Dermis microvascular lymphatic vessel endothelial cell (primary cell): ENCODE measurements at places on chromosomes 5 and 9. TPM values are rescaled to one million over a fixed set of nuclear protein-coding genes. Genes with fewer than 3 reads are reported as not detected.

GRCh38 chr9:126975327-126976220 lies 61.0 kb downstream of the RALGPS1 start:
- DNase-seq = no peak

- no peak for DNase-seq
Measured at GRCh38 chr5:169646856-169647255, 9.8 kb downstream of the DOCK2 start.

DNA sequence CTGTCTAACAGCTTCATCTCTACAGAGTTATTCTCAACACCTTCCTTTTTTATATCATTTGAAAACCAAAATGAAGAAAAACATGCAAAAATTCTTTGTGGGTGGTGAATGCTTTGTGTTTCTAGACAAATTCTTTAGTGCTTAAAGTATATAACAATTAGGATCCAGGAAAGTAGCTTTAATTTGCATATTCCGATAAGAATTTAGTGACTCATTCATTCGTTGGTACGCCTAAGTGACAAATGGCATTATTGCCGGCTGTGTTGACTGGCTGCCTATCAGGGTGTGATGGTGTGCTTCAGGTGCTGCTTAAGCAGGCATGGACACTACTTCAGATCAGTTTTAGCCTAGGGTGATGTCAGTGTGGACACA lies 35.2 kb downstream of the LMNB1 start:
- no peak for DNase-seq

- DNase-seq = no peak
Measured at GRCh38 chr9:22343218-22343611, 103.4 kb upstream of the DMRTA1 start.

DNA sequence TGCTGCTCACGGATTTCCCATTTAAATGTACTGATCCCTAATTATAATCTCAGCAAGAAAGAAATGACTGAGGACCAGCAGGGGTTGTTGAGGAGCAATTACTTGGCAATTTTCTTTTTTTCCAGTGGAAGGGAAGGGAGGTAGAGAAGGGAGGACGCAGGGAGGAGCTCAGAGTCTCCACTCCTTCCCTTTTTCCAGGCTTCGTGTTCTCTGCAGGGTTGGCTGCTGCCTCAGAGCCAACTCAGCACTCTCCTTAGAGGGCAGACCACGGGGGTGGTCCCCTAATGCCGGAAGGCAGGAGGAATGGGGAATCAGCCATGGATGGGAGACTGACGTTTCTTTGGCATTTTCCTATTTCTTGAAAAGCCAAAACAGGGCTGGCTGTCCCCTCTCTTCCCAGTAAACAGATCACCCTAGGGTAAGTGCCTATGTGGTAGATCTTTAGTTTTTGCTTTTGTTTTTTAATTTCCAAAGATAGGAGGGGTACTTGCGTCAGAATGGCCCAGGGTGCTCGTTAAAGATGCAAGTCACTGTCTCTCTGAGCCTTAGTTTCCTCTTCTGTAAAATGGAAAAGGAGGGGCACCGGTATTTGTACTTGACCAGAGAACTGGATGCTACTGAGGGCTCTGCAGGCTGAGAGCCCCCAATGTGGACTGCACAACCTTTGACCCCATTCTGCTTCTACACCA lies 39.6 kb upstream of the LCP2 start:
- DNase-seq = no peak

- DNase-seq = no peak
Measured at GRCh38 chr5:133406977-133407632, 205.2 kb downstream of the FSTL4 start.

DNA sequence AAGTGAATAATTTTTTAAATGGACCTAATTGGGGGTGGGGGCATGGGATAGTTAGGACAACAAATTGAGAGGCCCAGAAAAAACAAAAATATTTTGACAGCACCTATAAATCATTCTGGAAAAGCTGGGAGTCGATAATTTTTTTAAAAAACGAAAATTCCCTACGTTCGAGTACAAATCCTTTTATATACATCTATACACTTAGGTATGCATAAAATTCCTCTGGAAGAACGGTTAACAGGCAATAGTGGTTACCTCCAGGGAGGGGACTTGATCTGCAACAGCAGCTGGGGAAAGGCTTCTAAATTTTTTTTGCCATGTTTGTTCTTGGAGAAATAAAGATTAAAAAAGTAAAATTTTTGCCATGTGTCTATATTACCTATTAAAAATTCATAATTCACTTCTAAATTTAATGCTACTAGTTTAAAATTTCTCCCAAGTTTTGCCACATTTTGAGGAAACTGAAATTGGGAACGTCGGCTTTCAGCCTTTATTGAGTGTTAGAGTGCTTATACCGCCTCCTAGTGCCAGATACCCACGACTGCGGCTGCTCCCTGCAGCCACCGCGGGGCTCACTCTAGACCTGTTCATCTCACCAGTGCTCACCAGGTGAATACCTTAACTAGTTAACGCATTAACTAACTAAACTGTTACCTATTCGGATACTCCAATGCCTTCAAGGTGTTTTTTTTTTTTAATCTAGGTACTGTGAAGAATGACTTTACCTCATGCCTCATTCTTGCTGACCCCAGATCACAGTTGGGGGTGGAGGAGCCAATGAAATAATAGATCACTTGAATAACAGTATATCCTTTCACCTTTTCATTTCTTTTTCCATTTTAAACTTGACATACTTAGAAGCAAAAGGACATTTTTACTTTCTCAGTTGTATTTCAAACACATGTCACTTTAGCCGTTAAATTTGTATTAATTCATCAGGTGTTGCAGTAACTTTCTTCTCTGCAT lies 1.8 kb upstream of the BHMT start:
- DNase-seq = no peak

DNA sequence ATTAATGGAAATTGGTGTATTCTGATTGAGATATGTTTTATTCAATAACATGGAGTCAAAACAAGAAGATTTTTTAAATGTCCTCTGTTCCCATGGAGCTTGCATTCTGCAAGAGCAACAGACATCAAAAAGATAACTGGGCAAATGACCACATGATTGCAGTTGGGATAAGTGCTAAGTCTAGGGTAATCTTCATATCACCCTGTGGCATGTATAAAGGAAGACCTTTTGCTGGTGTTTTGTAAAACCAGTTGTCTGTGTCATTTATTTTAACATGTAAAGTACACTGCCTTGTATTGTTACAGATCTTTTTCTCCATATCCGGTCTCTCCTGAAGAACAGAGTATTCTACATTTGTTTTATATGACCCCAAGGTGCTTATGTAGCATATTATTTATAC lies 44.0 kb downstream of the PTCD2 start:
- DNase-seq = no peak

GRCh38 chr9:35000535-35001284 lies 11.2 kb downstream of the DNAJB5 start:
- DNase-seq = no peak

- no peak for DNase-seq
Measured at GRCh38 chr5:181164076-181164952, 16.9 kb downstream of the OR2V2 start.

GRCh38 chr9:91063471-91063870 lies 261.9 kb downstream of the SYK start:
- DNase-seq = no peak

GRCh38 chr9:20944507-20944906 lies 86.9 kb downstream of the HACD4 start:
- no peak for DNase-seq

DNA sequence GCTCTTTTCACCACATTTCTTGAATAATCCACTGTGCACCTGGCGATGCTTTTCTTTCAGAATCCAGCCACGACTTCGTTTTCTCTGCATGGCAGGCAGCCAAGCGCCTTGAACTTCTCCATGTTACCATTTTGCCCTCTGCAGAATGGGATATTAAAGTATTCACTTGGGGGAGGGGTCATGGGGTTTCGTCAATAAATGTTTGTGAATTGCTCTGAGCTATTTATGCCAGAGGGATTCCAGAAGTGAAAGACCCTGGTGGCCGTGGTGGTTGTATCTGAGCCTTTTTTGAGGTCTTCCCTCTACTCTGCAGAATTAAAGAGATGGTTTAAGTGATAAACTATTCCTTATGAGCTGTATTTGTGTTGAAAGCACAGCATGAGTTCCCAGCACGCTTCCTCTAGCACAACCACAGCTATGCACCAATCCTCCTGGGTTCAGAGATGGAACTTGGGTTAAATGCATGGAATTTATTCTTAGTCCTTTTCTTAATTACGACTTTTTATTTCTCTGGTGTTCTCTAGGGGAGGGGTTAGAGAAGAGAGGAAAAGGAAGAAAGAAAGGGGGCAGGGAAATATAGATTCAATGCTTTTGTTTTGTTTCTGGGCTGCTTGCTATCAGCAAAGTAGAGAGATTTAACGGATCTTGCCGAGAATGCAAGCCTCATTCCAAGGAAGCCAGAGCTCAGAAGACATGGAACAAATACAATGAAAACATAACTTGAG lies 478.2 kb upstream of the TNC start:
- DNase-seq = no peak

DNA sequence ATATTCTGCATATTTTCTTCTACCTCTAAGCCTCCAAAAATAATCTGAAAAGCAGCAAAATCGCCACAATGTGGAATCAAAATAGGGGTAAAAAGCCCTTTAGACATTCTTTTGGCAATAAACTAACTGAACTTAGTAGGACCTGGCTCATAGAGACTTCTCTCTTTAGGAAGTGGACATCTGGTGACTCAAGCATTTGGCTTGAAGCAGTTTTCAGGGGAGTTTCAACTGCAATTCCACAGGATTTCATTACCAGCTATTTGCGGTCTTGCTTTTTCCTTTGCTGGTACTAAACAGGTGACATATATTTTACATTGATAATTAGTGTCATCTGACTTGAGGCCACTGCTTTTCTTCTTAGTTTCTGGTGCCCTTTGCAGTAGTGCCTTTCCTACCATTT lies 173.2 kb upstream of the FBN2 start:
- DNase-seq = no peak

- no peak for DNase-seq
Measured at GRCh38 chr5:69030358-69031062, 63.3 kb upstream of the SLC30A5 start.

- no peak for DNase-seq
Measured at GRCh38 chr9:111483439-111483857, 735 bp downstream of the ECPAS start.

GRCh38 chr9:16335788-16336580 lies 534.5 kb downstream of the BNC2 start:
- peak; percentile 82 for DNase-seq

- no peak for DNase-seq
Measured at GRCh38 chr9:7104625-7105024, 346.9 kb downstream of the KDM4C start.

DNA sequence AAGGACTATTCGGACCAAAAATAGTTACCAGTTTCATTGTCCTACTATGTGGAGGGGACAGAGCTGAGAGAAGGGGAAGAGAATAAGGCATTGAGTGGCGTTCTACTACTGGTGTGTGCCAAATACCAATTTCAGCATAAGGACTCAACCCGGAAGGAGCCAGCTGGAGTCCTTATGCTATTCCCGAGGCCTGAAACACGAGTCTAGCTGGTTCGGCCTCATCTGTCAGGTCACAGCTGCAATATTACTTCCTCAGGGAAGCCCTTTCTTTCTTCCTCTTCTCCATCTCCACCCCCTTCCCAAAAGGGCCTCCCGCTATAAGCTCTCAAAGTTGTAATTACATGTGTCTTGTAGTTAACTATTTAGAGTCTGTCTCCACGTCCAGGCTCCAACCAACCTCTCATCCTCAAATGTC lies 20.5 kb upstream of the FER start:
- DNase-seq = peak; percentile 10

DNA sequence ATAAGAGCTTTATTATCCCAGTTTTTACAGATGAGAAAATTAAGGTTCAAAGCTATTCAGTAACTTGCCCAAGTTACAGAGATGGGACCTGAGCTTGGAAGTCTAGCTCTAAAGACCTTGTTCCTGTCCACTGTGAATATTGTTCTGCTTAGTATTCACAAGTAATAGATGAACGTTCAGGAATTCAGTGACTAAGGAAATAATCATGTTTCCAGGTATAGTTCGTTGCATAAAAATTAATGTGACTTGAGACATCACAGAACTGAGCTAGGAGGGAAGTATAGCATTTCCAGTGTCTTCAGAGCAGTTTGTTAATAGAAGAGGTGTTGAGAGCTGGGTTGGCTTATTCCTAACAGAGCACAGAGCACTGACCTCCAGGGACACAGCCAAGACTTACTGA lies 136.1 kb downstream of the FGF1 start:
- DNase-seq = no peak

- no peak for DNase-seq
Measured at GRCh38 chr5:89297066-89297465, 414.1 kb upstream of the MEF2C start.

GRCh38 chr5:116576053-116576713 lies 1.6 kb upstream of the SEMA6A start:
- peak; percentile 69 for DNase-seq

Gene SPEF2
- 0.13 and 0.76 TPM in 2 replicates for total RNA-seq

Gene PPWD1
- total RNA-seq = 28.3 and 30.0 TPM in 2 replicates

Gene PGM5
- total RNA-seq = 48.9 and 219 TPM in 2 replicates

Gene HTR4
- total RNA-seq = not detected in 2 replicates

Gene PAX5
- not detected in 2 replicates for total RNA-seq
